Activated effector memory CD4-positive, alpha-beta T cell treated with Interleukin-2 at 50 U/mL for 16 hours (primary cell): ENCODE measurements at places on chromosomes 4 and X.

DNA sequence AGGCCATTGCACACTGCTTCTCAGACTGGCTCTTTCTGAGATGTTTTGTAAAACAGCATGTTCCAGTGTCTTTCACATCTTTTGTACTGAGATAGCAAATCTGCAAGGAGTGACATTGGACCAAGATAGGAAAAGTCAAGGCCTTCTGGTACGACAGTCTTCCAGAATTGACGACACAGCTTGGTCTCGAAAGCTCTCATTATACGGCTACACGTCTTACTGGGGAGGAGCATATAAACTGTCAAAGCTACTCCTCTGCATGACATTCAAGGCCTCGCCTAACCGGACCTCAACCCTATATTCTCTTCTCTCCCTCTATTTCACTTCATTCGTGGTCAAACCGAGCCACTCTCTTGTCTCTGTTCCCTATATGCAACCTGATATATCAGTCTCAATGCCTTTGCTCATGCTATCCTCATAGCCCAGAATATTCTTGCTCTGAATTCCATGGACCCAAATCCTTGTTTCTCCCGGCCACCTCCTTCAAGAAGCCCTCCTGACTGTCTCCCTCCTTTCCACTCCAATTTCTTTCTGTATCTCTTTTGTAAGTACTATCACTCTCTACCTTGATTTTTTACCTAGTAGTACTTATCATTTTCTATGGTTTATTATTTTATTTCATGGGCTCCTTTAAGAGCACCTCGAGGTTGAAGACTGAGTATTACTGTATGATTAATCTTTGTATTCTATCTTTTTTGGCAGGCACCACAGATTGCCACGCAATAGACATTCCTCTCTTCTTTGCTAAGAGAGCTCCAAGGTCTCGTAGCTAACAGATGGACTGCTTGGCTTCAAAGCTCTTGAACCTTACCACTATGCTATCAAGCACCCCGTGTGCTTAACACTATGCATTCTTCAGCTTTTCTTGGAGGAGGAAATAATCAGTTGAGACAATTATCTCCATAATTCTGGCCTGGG lies 35.1 kb downstream of the RBM47 start:
- DNase-seq = no peak

DNA sequence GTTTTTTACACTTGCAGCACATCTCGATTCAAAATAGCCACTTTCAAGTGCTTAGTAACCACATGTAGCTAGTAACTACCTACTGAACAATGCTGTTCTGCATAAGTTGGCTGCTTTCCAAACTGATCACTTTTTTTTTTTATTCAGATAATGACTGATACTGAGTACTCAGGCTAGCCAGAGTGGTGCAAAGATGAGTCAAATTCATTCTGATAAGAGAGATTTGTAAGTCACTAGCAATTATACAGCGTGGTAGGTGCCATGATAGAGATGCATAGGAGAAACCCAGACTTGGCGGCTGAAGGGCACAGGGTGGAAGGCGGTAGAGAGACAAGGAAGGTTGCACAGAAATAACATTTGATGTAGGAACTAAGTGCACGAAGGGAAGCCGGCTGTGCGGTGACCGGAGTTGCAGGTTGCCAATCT lies 357 bp upstream of the IGBP1 start:
- DNase-seq = no peak

- DNase-seq = no peak
Observed at GRCh38 chr4:151729731-151730559, 30.9 kb downstream of the GATB start.

GRCh38 chr4:181549576-181550188 lies 693.5 kb upstream of the TENM3 start:
- no peak for DNase-seq

DNA sequence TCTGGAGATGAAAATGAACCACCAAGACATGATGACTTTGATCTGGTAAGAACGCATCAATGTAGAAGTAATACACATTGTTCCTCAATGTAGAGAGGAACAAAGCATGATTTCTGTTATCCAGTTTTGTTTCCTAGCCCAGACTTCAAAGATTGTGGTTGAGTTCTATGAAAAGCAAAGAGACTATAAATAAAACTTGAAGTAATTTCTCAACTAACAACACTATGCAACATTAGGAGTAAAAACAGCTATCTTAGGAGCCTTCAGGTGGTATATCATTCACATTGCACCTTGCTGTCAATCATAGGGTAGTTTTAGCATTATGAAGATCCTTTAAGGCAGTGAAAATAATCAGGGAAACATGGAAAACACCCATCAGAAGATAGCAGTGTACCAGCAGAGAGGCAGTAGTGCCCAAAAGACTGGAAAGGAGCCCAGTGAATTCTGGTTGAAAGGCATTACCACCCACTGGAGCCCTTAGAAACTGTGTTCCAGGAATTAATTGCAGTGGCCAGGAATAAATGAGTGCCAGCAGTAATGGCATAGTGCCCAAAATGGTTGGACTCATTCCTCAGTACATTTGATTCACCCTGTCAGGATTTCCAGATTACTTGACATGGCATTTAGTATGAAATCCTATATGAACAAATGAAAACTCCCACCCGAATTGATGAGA lies 300.7 kb upstream of the CXXC4 start:
- no peak for DNase-seq

DNA sequence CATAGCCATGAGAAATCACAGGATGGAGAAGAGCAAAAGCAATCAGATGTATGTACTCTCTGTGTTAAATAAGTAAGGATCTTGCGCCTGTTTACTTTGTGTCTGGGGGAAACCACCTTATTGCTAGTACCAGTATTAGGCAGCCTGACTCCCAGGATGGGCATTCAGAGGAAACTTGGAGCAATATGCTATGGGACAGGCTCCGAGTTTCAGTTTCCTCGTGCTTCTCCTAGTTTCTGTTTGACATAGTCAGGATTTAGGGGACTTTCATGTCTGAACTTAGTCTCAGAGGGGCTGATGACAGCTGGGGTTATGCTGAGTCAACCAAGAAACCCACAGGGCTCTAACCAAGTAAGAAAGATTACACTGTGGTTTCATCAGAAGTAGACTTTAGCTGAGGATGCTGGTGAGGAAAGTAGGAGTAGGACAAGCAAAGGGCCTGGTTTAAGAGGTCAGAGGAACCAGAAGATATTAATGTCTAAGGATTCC lies 13.5 kb downstream of the NSUN7 start:
- no peak for DNase-seq

GRCh38 chr4:81453024-81453423 lies 18.7 kb downstream of the RASGEF1B start:
- no peak for DNase-seq

- no peak for DNase-seq
Observed at GRCh38 chr4:105273230-105273629, 126.6 kb downstream of the TET2 start.

DNA sequence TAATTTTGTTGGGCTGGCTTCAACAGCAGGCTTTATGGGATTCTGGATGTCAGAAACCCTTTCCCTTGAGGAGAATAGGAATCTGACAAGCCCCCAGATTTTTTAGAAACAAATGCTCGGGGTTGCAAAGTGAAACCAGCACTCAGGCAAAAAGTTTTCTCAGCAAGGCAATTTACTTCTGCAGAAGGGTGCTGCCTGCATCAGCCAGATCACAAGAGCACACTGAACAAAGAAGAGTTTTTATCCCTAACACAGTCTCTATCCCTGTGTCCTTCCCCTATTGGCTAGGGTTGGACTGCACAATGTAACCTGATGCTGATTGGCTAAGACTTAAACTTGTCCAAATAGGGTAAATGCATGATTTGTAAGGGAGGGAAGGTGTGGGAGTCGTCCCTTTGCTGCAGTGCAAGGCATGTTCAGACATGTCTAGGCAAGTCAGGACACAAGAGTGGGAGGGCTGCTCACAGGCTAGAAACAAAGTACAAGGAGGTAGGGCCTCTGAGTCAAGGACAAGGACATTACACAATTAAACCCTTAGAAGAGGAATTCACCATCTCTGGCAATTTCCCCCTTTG lies 175.8 kb downstream of the CCNG2 start:
- DNase-seq = no peak

DNA sequence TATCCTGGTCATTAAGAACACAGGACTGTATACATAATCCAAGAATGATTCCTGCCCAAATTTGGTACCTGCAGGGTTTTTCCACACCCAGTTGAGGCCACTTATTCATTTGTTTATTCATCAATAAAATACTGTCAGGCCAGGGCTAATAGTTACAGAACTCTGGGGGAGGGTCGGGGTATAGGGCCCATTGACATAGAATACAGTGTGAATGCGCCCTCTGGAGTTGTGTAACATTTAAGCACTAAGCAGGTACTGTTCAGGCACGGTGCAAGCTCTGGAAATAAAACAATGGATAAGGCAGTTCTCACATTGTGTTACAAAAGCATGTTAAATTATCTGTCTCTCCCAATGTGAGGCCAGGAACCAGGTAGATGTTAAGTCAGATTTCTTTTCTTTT lies 30.8 kb upstream of the LRBA start:
- DNase-seq = no peak

DNA sequence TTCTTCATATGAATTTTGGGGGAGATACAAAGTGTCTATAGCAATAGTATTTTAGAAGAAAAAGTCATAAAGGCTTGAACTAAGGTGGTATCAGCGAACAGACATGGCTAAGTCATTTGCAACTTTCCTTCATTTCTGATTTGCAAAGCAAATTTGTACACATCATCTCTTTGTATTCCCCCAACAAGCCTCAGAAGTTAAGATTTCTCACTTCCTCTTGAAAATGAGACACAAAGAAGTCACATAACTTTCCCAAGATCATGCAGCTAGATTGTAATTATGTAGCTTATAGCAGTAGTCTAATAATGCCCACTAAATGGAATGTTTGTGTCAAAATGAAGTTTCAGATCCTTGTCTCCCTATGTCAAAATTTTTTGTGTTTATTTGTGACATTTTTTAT lies 709.8 kb upstream of the HS3ST1 start:
- no peak for DNase-seq

GRCh38 chr4:24213961-24214360 lies 324.1 kb upstream of the PPARGC1A start:
- no peak for DNase-seq

DNA sequence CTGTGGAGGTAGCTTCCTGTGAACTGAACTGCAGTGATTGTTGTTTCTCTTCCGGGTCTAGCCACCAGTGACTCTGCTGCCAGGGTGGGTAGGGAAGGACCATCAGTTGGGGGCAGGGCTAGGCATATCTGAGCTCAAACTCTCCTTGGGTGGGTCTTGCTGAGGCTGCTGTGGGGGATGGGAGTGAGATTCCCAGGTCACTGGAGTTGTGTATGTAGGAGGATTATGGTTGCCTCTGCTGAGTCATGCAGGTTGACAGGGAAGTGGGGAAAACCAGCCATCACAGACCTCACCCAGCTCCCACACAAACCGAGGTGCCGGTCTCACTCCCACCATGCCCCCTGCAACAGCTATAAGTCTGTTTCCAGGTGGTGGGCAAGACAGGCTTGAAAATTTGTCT lies 1937.8 kb downstream of the PCDH7 start:
- no peak for DNase-seq

GRCh38 chrX:10519761-10520160 lies 100.6 kb downstream of the MID1 start:
- no peak for DNase-seq

DNA sequence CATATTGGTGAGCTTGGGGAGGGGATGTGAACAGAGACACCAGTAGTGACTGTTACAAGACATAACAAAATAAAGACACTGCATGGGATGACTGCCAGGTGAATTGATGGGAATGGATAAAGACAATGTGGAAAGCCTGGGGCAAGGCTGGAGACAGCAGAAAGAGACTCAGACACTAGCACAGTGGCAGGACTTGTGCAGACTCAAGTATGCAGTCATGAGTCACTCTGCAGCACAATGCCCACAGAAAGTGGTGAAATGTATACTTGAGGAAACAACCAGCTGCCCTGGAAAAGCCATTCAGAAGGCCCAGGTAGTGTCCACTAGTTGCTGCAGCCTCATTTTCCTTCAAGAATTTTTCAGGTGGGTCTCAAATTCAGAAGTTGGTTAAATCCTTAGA lies 452.3 kb downstream of the MID1IP1 start:
- no peak for DNase-seq

GRCh38 chrX:12994321-12994720 lies 19.4 kb downstream of the TMSB4X start:
- no peak for DNase-seq

DNA sequence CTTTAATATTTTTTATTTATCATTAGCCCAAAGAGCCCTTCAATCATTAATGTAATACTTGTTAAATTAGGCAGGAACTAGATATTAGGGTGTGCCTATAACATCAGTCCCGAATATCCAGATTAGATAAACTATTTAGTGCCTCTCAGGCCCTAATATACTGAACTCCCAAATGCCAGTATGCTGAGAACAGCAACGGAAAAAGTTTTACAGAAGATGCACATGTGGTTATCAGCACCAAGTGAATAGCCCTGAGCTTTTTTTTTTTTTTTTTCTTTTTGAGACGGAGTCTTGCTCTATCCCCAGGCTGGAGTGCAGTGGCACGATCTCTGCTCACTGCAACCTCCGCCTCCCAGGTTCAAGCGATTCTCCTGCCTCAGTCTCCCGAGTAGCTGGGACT lies 13.0 kb upstream of the ELF2 start:
- no peak for DNase-seq

GRCh38 chr4:17912011-17912410 lies 101.2 kb downstream of the NCAPG start:
- no peak for DNase-seq

GRCh38 chr4:77593993-77594392 lies 11.6 kb upstream of the CXCL13 start:
- no peak for DNase-seq

DNA sequence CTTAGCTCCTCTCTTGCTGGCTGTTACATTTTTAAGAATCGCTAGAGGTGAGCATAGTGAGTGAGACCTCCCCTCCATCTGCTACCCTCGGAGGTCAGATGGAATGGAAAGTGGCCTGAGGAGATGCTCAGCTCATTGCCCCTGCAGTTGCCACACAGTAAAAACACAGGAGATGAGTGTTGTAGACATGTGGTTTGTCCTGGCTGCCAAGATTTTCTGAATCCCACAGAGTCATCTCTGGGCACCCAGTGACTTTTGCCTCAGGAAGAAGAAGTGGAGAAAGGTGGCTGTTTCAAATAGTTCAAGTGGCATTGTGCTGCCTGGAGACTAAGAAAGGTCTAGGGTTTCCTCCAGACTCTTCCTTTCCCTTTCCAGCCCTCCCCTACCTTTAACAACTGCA lies 271.0 kb downstream of the STK32B start:
- DNase-seq = no peak

DNA sequence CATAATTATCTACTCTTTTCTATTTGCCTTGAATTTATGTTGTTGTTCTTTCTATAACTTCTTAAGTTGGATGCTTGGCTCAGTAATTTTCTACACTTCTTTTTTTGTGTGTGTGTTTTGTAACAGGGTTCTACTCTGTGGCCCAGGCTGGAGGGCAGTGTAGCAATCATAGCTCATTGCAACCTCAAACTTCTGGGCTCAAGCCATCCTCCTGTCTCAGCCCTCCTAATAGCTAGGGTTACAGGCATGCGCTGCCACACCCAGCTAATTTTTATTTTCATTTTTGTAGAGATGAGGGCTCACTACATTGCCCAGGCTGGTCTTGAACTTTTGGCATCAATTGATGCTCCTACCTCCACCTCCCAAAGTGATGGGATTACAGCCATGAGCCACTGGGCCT lies 20.7 kb upstream of the UCHL1 start:
- DNase-seq = no peak

- DNase-seq = no peak
Observed at GRCh38 chr4:184385705-184386141, 88.6 kb downstream of the IRF2 start.

GRCh38 chr4:116346750-116347149 lies 738.6 kb downstream of the TRAM1L1 start:
- DNase-seq = no peak

GRCh38 chr4:2583092-2583491 lies 46.6 kb downstream of the FAM193A start:
- no peak for DNase-seq

GRCh38 chr4:89619206-89619962 lies 217.6 kb downstream of the SNCA start:
- no peak for DNase-seq
